ENCODE measurements at places on chromosomes 3 and 15. TPM values are rescaled to one million over a fixed set of nuclear protein-coding genes. Genes with fewer than 3 reads are reported as not detected.
A peak's percentile ranks its signal among the peaks of the same experiment; 100 is the strongest.

The CHRNA3 gene
- total RNA-seq: 2.1 TPM

The IQCF5 gene
- total RNA-seq: not detected

The CCR2 gene
- not detected for total RNA-seq

The PARP14 gene
- total RNA-seq: 15.9 TPM

The AGBL1 gene
- not detected for total RNA-seq

The ARGFX gene
- total RNA-seq: not detected

The CCR8 gene
- total RNA-seq: not detected

The GRK7 gene
- total RNA-seq: not detected

DNA sequence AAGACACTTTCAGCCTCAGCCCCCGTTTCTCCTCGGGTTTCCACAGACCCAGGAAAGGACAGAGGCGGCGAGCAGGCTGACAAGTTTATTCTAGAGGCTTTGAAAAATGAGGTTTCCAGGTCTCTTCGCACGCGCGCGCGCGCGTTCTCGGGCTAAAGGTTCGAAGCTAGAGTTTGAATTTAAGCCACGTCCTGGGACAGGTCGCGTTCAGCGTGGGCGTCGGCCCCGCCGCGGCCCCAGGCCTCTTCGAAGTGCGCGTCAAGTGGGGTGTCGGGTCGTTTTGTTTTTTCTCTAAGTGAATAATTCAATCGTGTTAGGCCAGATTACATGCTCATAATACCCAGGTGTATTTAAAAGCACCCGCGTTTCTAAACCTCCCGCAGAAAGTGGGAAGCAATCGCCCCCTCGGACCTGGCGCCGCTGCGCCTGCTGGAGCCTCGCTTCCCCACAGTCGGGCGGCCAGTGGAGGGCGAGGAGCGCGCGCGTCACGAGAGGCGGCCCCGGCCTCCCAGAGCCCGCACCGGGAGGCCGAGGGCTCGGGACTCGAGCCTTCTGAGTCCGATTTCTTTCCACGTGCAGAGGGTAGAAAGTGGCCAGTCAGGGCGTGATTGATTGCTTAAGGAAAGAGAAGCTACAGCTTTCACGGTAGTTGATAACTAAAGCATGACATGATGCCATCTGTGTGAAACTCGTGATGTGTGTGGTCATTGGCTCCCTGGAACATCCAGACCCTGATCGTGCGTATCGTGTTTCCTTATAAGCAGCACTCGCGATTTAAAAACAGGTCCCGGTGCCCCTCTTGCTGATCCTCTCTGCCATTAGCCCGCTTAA lies 15.8 kb upstream of the SOX2 start:
- peak overlapping the region; percentile 67 for H3K4me3 ChIP-seq
- H3K4me1 ChIP-seq: peaks cover 14% of the 10 kb centered on the region
- H3K27ac ChIP-seq: no peak overlapping the region

DNA sequence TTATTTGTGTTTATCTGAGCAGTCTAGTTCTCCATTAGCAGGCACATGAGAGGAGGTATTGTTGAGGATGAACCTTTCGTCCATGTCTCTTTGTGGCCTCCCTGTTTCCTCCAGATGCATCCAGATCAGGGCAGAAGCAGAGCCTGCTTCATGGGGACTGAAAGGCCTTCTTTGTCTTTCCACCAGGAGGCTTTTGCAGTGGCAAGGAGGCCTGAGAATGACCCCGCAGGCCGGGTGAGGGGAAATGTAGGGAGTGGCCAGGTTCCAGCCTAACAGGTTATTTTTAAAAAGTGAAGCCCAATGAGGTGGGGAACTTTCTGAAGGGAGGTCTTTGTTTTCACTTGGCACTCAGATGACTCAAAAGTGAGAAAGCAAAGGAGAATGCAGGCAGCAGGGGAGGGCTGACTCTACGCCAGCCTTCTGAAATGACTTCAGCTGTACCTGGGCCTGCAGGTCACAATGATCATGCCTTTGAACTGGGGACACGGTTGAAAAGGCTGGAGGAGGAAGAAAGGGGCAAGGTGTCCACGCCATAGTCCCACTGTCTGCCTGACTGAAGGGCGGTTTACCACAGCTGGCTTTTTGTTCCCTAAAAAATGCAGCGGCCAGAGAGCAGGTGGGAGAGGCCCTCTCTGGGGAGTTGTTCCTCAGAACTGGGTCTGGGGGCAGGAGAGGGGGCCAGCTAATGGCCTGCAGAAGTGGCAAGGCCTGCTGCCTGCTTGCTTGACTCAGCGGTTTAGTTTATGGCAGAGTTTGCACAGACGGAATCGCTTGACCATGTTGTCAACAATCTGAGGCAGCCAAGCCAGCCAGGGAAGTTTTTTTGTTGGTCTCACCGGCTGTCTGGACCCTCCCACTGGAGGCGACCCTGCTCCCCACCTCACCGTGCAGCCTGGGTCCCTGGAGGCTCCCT lies 28.7 kb downstream of the CMTM7 start:
- no peak overlapping the region for H3K4me3 ChIP-seq
- H3K36me3 ChIP-seq: no peaks in the 10 kb centered on the region
- peaks cover 10% of the 10 kb centered on the region for H3K4me1 ChIP-seq
- DNase-seq: peak; percentile 51

- no peaks in the 10 kb centered on the region for H3K27me3 ChIP-seq
- H3K36me3 ChIP-seq: no peaks in the 10 kb centered on the region
- DNase-seq: no peak
- H3K27ac ChIP-seq: no peak overlapping the region
- H3K4me3 ChIP-seq: no peak overlapping the region
- H3K4me1 ChIP-seq: no peaks in the 10 kb centered on the region
Measured at GRCh38 chr15:58146749-58147148, 8.6 kb downstream of the AQP9 start.

DNA sequence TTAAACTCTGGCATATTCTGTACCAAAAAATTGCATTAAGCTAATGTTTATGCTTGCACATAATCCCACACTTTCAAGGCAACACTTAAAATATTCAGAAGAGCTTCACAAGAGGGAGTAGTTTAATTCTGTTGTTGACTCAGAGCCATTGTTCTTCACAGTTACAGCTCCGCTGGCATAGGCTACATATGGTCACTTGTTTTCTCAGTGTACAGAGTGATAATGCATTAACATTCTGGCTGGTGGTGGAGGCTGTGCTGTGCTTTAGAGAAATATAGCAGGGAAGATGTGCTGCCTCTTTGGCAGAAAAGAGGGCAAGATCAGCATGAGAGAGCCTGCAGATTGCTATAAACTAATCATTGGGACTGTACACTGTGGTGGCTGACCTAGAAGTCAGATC lies 13.3 kb downstream of the NLGN1 start:
- no peaks in the 10 kb centered on the region for H3K27me3 ChIP-seq
- no peak overlapping the region for H3K4me3 ChIP-seq

GRCh38 chr3:4153771-4154170 lies 149.4 kb upstream of the SETMAR start:
- H3K36me3 ChIP-seq: no peaks in the 10 kb centered on the region
- no peak overlapping the region for H3K27ac ChIP-seq

- H3K36me3 ChIP-seq: no peaks in the 10 kb centered on the region
- H3K4me1 ChIP-seq: peaks cover 8% of the 10 kb centered on the region
- no peaks in the 10 kb centered on the region for H3K27me3 ChIP-seq
Measured at GRCh38 chr3:82087958-82088357, 326.5 kb upstream of the GBE1 start.

GRCh38 chr15:65110676-65111292 lies 4.2 kb downstream of the UBAP1L start:
- H3K36me3 ChIP-seq: peaks cover 5% of the 10 kb centered on the region
- no peak overlapping the region for H3K27ac ChIP-seq
- DNase-seq: no peak

DNA sequence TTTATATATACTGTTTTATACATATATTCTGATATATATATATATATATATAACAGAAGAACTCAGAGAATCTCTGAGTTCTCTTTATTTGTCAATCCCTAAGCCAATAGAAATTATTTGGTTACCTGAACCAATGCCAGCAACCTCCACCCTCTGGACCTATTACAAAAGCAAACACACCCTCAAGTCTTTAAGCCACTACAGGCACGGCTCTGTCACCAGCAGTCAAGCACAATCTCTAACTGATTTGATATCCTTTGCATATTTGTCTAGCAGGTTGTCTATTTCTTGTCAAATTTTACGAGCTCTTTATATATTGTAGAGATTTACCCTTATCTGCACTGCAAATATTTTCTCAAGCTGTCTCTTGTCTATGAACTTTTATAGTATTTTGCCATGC lies 66.6 kb upstream of the TOPAZ1 start:
- H3K27ac ChIP-seq: no peak overlapping the region
- H3K4me3 ChIP-seq: no peak overlapping the region
- H3K27me3 ChIP-seq: no peaks in the 10 kb centered on the region
- H3K4me1 ChIP-seq: no peaks in the 10 kb centered on the region
- H3K36me3 ChIP-seq: no peaks in the 10 kb centered on the region
- no peak for DNase-seq

GRCh38 chr15:51732646-51733045 lies 4.8 kb downstream of the LYSMD2 start:
- peaks cover 4% of the 10 kb centered on the region for H3K4me1 ChIP-seq
- H3K36me3 ChIP-seq: no peaks in the 10 kb centered on the region
- peaks cover 9% of the 10 kb centered on the region for H3K27me3 ChIP-seq
- no peak overlapping the region for H3K4me3 ChIP-seq
- DNase-seq: no peak
- H3K27ac ChIP-seq: no peak overlapping the region

GRCh38 chr3:58658508-58658907 lies 8.1 kb downstream of the FAM3D start:
- H3K27me3 ChIP-seq: no peaks in the 10 kb centered on the region
- no peak overlapping the region for H3K4me3 ChIP-seq
- H3K4me1 ChIP-seq: no peaks in the 10 kb centered on the region
- DNase-seq: no peak
- no peak overlapping the region for H3K27ac ChIP-seq

DNA sequence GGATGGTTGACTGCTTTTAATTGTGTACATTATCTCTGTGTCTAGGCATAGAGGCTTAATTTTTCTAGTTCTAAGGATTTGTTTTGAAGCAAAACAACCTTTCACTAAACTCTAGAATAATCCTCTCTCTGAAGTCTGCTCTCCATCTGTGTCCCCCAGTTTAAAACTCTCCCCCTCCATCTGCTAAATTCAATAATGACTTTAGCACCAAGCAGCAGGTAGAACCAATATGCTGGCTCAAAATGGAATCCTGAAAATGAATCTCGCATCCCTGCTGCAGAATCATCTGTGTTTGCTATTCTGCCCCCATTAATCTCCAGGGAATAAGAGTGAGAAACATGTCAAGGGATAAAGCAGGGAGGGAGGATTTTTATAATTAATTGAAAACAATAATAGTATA lies 111.8 kb downstream of the TUSC7 start:
- H3K36me3 ChIP-seq: no peaks in the 10 kb centered on the region
- no peak for DNase-seq
- no peaks in the 10 kb centered on the region for H3K27me3 ChIP-seq
- H3K4me3 ChIP-seq: no peak overlapping the region
- no peak overlapping the region for H3K27ac ChIP-seq

DNA sequence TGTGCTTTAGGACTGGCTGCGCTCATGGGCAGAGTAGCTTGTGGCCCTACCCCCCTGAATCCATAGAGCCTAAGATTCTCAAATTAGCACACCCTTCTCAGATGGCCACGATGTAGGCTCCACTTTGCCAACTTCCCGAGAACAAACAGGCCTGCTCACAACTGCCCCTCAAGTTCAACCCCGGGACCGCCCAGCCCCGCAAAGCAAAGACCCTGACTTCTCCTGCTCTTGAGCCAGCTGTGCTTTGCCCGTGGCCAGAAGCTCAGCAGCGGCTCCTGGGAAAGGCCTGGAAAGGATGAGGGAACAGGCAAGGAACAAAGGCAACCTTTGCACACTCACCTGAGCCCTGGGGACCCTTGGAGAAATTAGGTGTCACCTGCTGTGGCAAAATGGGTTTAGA lies 32.0 kb downstream of the CYP11A1 start:
- no peaks in the 10 kb centered on the region for H3K27me3 ChIP-seq
- no peaks in the 10 kb centered on the region for H3K4me1 ChIP-seq
- H3K27ac ChIP-seq: no peak overlapping the region
- H3K36me3 ChIP-seq: no peaks in the 10 kb centered on the region
- H3K4me3 ChIP-seq: no peak overlapping the region

- H3K4me3 ChIP-seq: no peak overlapping the region
- H3K36me3 ChIP-seq: no peaks in the 10 kb centered on the region
- no peak for DNase-seq
- H3K27ac ChIP-seq: no peak overlapping the region
- H3K27me3 ChIP-seq: no peaks in the 10 kb centered on the region
Measured at GRCh38 chr3:39601241-39601640, 133.8 kb downstream of the MOBP start.

GRCh38 chr3:152834776-152835600 lies at the start of gene P2RY1:
Gene P2RY1, plus strand, starts transcription at chr3:152835131. Its CDS starts 652 bp downstream, at chr3:152835783.
- no peaks in the 10 kb centered on the region for H3K27me3 ChIP-seq
- DNase-seq: peak; percentile 89
- peak within 1 kb of the TSS; percentile 86 for H3K4me3 ChIP-seq
- peak within 1 kb of the TSS; percentile 68 for H3K27ac ChIP-seq

DNA sequence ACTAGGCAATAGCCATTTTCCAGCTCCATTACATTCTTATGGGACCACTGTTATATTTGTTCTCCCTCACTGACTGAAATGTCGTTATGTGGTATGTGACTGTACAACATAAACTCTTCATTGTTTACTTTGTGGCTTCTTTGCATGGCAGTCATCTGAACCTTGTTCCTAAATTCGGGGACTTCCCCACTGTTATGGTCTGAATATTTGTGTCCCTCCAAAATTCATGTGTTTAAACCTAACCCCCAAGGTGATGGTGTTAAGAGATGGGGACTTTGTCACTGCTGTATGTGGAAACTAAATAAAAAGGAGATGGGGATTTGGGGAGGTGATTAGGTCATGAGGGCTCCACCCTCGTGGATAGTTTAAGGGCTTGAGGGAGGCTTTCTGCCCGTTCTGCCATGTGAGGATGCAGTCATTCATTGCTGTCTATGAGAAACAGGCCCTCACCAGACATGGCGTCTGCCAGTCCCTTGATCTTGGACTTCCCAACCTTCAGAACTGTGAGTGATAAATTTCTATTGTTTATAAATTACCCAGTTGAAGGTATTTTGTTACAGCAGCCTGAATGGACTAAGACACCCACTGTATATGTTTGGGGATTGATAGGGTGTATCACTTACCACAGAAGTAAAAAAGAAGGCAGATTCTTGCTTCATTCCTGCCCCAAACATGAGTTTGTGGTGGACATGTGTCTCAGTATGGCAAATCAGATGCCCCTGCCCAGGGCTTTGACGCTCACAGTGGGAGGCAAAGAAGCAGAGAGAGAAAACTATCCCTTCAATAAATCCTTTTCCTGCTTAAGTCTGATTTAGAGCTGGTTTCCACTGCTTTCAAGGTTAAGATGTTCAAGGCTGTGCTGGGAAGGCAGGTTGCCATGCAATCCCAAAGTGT lies 138.0 kb upstream of the UBE2E1 start:
- H3K36me3 ChIP-seq: no peaks in the 10 kb centered on the region
- H3K4me3 ChIP-seq: no peak overlapping the region
- no peak for DNase-seq
- H3K4me1 ChIP-seq: peaks cover 2% of the 10 kb centered on the region
- no peaks in the 10 kb centered on the region for H3K27me3 ChIP-seq

Data from H1 (cell line).